Left lung (tissue), 14 donors: ENCODE measurements at places on chromosomes 7 and 10. TPM values are rescaled to one million over a fixed set of nuclear protein-coding genes. Genes with fewer than 3 reads are reported as not detected.

- no peaks in the 10 kb centered on the region for H3K36me3 ChIP-seq
- peak; percentile 42 for DNase-seq
- peak overlapping the region; percentile 33 for H3K4me3 ChIP-seq
- H3K27me3 ChIP-seq: no peaks in the 10 kb centered on the region
These were observed 3.6 kb upstream of the ARID5B start for GRCh38 chr10:61897671-61898434.

GRCh38 chr10:81969136-81969535 is 94.1 kb downstream of the NRG3 start:
- H3K27me3 ChIP-seq: no peaks in the 10 kb centered on the region
- no peaks in the 10 kb centered on the region for H3K4me1 ChIP-seq
- H3K4me3 ChIP-seq: no peak overlapping the region
- no peak for DNase-seq
- H3K36me3 ChIP-seq: no peaks in the 10 kb centered on the region

- H3K27ac ChIP-seq: no peak overlapping the region
- peaks cover 2% of the 10 kb centered on the region for H3K4me1 ChIP-seq
- H3K4me3 ChIP-seq: no peak overlapping the region
- H3K36me3 ChIP-seq: no peaks in the 10 kb centered on the region
These were observed 260.5 kb upstream of the MKLN1 start for GRCh38 chr7:131067220-131067619.

DNA sequence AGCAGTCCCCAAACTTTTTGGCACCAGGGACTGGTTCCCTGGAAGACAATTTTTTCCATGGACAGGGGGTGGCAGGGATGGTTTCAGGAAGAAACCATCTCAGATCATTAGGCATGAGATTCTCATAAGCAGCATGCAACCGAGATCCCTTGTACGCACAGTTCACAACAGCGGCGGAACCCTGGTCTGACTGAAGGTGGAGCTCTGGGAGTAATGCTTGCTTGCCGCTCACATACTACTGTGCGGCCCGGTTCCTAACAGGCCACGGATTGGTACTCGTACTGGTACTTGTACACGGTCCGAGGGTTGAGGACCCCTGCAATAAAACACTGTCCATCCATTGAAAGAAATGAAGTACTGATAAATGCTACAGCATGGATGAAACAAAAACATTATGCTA is 32.8 kb downstream of the MKRN1 start:
- H3K4me3 ChIP-seq: no peak overlapping the region
- no peak overlapping the region for H3K27ac ChIP-seq
- peaks cover 21% of the 10 kb centered on the region for H3K4me1 ChIP-seq

Gene NAT16
- total RNA-seq: not detected

DNA sequence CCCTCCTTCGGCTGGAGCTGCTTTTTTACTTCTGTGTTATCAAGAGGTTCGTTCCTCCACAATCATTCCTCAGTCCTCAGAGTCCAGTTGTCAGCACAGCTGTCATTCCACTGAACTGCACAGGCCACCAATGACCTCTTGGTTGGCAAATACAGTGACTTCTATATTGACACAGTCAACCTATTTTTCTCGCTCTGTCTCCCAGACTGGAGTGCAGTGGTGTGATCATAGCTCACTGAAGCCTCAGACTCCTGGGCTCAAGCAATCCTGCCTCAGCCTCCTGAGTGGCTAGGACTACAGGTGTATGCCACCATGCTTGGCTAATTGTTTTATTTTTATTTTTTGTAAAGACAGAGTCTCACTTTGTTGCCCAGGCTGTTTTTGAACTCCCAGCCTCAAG is 27.7 kb downstream of the CRCP start:
- DNase-seq: no peak
- peaks cover 92% of the 10 kb centered on the region for H3K36me3 ChIP-seq
- H3K27ac ChIP-seq: no peak overlapping the region
- H3K4me3 ChIP-seq: no peak overlapping the region

- no peak overlapping the region for H3K27ac ChIP-seq
- no peaks in the 10 kb centered on the region for H3K36me3 ChIP-seq
- no peaks in the 10 kb centered on the region for H3K4me1 ChIP-seq
- DNase-seq: no peak
- H3K27me3 ChIP-seq: no peaks in the 10 kb centered on the region
These were observed 36.3 kb downstream of the STRA8 start for GRCh38 chr7:135269921-135270320.

Gene BTBD16
- total RNA-seq: 0.86 TPM

GRCh38 chr7:104643587-104644217 is 315.3 kb downstream of the LHFPL3 start:
- H3K36me3 ChIP-seq: no peaks in the 10 kb centered on the region
- H3K27ac ChIP-seq: no peak overlapping the region
- DNase-seq: no peak
- H3K4me1 ChIP-seq: no peaks in the 10 kb centered on the region

DNA sequence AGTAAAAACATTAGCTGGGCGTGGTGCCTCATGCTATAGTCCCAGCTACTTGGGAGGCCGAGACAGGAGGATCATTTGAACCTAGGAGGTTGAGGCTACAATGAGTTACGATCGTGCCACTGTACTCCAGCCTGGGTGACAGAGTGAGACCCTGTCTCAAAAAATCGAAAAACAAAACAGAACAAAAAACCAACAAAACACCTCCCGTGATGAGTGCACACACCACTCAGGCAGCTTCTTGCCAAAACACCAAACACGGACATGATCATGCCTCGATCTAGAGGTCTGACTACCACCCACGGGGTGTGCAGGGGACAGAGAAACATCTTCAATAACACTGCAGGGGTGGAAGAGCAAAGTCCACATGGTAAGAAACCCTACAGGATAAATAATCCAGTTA is 44.4 kb downstream of the AMZ1 start:
- H3K36me3 ChIP-seq: no peaks in the 10 kb centered on the region
- no peak overlapping the region for H3K4me3 ChIP-seq
- no peaks in the 10 kb centered on the region for H3K27me3 ChIP-seq
- H3K27ac ChIP-seq: no peak overlapping the region
- H3K4me1 ChIP-seq: peaks cover 73% of the 10 kb centered on the region

Gene IFIT3
- 48.9 TPM for total RNA-seq

DNA sequence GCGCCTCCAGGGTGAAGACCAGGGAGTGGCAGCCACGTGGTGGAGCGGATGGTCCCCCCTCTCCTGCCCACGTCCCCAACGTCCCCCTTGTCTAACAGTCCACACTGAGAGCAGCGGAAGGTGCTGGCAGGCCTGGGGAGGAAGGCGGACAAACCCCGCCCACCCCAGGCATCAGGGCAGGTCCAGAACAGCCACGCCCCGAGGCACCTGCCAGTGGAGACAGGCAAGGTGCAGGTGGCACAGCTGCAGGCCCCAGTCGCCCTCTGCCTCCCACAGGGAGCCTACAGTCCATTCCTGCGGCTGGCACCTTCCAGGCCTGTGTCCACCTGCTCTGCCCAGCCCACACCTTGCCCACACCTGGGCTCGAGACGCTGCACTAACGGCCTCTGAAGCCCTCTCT is 24.9 kb downstream of the CYP2W1 start:
- H3K27ac ChIP-seq: no peak overlapping the region
- H3K27me3 ChIP-seq: no peaks in the 10 kb centered on the region
- no peak for DNase-seq
- H3K4me1 ChIP-seq: no peaks in the 10 kb centered on the region

DNA sequence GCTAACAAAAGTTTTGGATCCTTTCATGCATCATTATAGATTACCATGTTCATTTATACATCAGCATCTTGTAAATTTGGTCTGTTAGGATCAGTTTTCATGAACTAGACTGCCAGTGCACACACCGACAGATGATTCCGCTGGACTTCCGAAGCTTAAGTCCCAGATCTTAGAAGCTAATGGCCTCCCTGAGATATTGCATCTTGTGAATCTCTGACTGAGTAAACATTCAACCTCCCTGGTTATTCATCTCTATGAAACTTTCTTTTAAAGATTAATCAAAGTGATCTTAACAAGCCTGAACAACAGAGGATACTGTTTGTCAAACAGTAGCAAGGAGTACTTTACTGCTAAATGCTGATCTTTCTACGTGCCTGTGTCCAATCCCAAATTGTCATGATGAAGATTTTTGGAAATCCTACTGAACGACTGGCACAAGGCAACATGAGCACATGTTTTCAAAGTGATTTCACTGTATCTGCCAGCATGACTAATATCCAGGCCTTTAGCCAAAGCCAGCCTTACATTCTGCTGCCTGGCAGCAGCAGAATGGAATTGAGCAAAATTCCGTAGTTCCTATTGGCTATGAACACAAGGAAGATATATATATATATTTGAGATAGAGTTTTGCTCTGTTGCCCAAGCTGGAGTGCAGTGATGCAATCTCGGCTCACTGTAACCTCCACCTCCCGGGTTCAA is 91.3 kb upstream of the ANK3 start:
- H3K27me3 ChIP-seq: no peaks in the 10 kb centered on the region
- no peak overlapping the region for H3K27ac ChIP-seq
- H3K36me3 ChIP-seq: no peaks in the 10 kb centered on the region
- no peak overlapping the region for H3K4me3 ChIP-seq
- no peak for DNase-seq
- H3K4me1 ChIP-seq: no peaks in the 10 kb centered on the region

DNA sequence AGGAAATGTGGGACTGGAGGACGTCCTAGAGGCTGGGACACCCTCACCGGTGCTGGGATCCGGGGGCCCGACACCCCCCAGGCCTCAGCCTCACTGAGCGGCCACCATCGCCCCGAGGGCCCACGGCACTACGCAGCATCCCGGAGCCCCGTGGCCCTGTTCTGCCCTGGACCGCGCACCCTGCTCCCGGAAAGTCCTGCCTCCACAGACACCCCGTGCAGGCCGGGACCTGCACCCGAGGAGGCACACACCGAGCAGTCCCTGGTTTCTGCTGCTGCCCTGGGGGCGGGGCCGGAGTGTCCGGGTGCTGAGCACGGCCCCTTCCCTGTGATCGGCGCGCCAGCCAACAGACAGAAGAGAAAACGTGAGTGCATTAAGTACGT is 18.1 kb upstream of the KNDC1 start:
- DNase-seq: no peak
- H3K36me3 ChIP-seq: no peaks in the 10 kb centered on the region
- H3K27me3 ChIP-seq: no peaks in the 10 kb centered on the region
- no peaks in the 10 kb centered on the region for H3K4me1 ChIP-seq
- H3K4me3 ChIP-seq: no peak overlapping the region

Gene LIPM
- total RNA-seq: not detected

GRCh38 chr10:88401671-88402347 is 181.3 kb downstream of the RNLS start:
- no peak overlapping the region for H3K4me3 ChIP-seq
- no peaks in the 10 kb centered on the region for H3K36me3 ChIP-seq
- no peak for DNase-seq
- H3K27me3 ChIP-seq: no peaks in the 10 kb centered on the region

DNA sequence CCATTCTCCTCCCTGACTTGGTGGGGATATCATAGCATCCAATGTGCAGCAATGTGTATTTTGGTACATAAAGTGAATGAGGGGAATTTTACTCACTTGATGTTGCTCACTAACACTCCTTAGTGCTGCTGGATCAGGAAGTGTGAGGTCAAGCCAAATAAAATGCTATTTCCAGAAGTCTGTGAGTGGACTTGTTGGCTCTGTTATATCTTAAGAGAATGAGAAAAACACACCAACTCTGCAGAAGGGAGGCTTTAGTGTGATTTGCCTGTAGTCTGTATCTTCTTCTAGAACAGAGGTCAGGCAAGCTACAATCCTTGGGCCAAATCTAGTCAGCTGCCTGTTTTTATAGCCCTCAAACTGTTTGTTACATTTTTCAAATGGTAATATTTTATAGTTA is 154.3 kb downstream of the POLR1F start:
- H3K27me3 ChIP-seq: no peaks in the 10 kb centered on the region
- no peak for DNase-seq
- no peaks in the 10 kb centered on the region for H3K4me1 ChIP-seq
- no peak overlapping the region for H3K27ac ChIP-seq

DNA sequence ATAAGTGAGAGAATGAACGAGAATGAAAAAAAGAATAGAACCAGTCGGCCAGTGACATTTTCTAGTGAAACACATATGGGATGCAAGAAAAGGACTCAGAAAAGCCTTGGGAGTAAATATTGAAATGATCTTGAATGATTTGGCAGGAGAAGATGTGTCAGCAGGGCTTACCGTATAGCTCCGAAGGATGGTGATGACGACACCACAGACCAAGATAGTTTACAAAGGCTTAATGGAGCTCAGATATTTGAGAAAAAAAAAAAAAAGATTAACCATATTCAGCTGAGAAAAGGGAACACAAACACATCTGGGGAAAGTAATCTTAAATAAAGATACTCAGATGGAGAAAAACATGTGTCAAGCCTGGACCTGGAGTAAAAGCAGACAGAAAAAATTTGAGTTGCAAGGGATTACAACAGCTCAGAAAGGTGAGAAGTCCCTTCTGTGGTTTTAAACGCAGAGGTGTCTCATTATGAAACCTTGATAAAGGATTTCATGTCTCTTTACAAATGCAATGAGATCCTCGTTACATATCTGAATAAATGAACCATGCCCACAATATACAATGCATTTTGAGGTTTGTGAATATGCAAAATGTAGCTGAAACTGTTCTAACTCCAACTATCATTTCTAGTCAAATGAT is 36.0 kb downstream of the DNAJB9 start:
- no peak for DNase-seq
- no peaks in the 10 kb centered on the region for H3K4me1 ChIP-seq
- no peaks in the 10 kb centered on the region for H3K36me3 ChIP-seq
- no peaks in the 10 kb centered on the region for H3K27me3 ChIP-seq
- no peak overlapping the region for H3K27ac ChIP-seq

GRCh38 chr10:96401036-96401435 is 42.2 kb upstream of the OPALIN start:
- no peak overlapping the region for H3K4me3 ChIP-seq
- DNase-seq: no peak
- H3K4me1 ChIP-seq: no peaks in the 10 kb centered on the region
- H3K27ac ChIP-seq: no peak overlapping the region
- H3K36me3 ChIP-seq: no peaks in the 10 kb centered on the region

DNA sequence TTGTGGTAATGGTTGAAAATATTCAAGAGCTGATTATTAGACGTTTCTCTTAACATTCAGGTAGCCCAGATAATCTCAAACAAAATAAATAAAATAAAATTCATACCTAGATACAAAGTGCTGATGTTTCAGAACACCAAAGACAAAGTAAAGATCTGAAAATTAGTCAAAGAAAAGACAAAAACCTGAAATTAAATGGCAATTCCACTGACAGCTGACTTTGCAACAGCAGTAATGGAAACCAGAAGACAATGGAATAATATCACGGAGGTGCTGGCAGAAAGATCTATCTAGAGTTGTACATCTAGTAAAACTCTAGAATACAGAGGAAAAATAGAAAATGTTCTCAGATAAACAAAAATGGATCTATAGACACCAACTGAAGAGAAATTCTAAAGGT is 58.0 kb upstream of the IKZF1 start:
- H3K4me3 ChIP-seq: no peak overlapping the region
- H3K4me1 ChIP-seq: no peaks in the 10 kb centered on the region
- H3K36me3 ChIP-seq: no peaks in the 10 kb centered on the region
- H3K27ac ChIP-seq: no peak overlapping the region
- no peaks in the 10 kb centered on the region for H3K27me3 ChIP-seq
- DNase-seq: no peak

Gene NT5C2
- total RNA-seq: 100 TPM

Gene USP6NL
- 18.5 TPM for total RNA-seq
